ENCODE measurements at places on chromosomes 1 and 21.

DNA sequence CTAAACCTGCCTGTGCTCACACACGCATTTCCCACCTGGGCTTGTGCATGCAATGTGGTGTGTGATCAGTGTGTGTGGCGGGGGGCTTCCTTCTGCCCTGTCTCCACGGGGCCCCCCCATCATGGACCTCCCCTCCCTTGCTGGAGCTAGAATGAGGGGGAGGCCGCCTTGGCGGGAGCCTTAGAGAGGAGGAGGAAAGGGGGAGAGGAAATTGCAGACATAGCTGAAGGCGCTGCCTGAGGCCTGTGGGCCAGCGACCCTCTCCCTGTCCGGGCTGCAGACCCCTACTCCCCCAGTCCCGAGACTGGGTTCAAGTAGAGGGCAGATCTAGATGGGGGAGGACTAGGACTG lies 883 bp upstream of the EVA1B start:
- DNase-seq = no peak

DNA sequence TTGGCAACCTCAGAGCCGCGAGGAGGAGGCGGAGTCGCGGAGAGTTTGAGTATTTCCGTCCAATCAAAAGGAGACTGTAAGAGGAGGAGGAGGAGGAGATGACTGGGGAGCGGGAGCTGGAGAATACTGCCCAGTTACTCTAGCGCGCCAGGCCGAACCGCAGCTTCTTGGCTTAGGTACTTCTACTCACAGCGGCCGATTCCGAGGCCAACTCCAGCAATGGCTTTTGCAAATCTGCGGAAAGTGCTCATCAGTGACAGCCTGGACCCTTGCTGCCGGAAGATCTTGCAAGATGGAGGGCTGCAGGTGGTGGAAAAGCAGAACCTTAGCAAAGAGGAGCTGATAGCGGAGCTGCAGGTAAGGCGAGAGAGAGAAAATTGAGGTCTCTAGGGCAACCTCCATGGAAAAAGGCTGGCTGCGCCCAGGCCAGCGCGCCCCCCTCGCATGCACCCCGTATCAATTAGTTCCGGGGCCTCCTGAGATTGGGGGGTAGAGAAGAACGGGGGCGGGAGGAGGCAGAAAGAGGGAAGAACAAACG lies at the start of gene PHGDH:
Gene PHGDH, plus strand, starts transcription at position 131 of the 538 bp plus-strand sequence. Its CDS starts 89 bp downstream, at position 220.
- DNase-seq = peak; percentile 91

DNA sequence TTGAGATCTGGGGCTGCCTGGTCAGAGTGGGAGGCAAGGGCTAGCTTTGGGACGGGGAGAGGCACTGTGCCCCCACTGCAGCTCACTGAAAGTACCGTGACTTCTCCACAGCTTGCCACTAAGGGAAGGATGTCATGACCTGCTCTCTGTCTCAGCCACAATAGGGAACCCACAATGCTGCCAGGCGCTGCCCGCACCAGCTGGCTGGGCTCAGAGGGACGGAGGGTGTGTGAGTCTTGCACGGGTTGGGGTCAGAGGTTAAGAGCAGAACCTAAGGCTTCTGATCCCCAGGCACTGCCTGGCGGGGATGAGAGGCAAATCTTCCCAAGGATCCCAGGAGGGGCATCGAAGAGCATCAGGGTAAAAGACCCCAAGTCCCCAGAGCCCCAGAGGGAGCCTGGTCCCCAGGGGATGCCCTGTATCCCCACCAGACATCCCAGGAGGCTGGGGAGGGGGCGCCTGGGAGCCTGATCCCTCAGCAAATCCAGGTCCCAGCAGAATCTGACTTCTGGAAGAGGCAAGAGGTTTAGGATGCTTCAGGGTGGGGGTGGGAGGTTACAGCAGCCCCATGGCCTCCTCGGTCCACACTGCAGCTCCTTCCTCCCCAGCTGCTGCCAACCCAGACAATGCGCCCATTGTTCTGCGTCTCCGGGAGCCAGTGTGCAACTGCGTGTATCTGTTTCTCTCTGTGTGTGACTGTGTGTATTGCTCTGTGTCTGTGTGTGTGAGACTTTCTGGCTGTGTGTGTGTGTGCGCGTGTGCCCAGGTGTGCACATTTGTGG lies 2.0 kb upstream of the MARCKSL1 start:
- DNase-seq = peak; percentile 74

DNA sequence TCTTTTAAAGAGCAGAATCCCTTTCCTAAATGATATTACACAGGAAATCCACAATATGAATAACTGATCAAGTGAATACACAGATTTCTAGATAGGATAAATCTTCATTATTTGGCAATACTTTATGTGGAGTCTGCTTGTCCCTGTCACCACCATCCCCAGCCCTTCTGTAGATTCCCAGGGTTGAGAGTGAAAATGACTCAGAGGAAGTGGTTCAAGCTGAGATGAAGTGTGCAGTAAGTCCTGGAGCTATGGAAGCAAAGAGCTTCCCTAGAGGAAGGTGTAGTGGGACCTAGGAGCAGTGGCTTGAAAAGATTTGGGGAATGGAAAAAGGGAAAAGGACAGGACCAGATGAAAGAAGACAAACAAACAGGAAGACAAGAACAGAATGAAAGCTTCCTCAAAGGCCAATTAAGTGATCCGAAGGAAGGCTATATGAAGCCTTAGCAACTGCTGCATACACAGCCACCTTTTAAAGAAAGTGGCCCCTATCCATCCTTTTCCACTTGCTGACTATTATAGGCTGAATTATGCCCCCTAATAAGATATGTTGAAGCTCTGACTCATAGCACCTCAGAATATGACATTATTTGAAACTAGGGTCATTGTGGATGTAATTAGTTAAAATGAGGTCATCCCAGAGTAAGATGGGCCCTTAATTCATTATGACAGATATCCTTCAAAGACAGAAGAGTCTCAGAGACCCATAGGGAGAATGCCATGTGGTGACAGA lies 96.5 kb upstream of the CAMK1G start:
- peak; percentile 5 for DNase-seq

GRCh38 chr1:76546354-76546933 lies 320.8 kb upstream of the ST6GALNAC5 start:
- no peak for DNase-seq

- no peak for DNase-seq
Measured at GRCh38 chr1:28646040-28646439, 2.4 kb upstream of the RNU11 start.

DNA sequence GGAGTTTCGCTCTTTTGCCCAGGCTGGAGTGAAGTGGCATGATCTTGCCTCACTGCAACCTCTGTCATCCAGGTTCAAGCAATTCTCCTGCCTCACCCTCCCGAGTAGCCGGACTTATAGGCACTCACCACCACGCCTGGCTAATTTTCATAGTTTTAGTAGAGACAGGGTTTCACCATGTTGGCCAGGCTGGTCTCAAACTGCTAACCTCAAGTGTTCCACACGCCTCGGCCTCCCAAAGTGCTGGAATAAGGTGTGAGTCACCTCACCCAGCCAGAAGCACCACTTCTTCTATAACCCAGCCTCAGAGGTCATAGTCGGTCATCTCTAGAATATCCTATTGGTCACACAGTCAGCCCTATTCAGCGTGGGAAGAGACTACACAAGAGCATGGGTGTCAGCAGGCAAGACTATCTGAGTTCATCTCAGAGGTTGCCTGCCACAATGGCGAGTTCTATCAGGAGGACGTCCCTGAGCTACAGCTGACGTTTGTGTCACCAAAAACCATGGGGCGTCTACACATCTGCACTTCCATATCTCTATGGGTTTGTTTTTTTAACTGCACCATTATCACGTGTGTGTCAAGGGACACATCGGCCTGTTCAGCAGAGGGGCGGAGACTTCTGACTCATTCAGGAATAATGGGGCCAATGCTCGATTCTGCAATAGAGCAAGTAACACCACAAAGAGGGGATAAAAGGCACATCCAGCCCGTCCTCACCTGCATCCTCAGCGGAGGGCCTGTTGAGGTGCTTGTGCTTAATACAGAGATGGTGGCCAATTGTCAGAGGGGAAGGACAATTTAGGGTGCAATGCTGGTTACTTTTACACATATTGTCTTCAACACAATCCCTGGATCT lies 256.3 kb upstream of the IRF2BP2 start:
- DNase-seq = peak; percentile 98

- DNase-seq = no peak
Measured at GRCh38 chr21:35777081-35777480, 283.2 kb downstream of the SETD4 start.

DNA sequence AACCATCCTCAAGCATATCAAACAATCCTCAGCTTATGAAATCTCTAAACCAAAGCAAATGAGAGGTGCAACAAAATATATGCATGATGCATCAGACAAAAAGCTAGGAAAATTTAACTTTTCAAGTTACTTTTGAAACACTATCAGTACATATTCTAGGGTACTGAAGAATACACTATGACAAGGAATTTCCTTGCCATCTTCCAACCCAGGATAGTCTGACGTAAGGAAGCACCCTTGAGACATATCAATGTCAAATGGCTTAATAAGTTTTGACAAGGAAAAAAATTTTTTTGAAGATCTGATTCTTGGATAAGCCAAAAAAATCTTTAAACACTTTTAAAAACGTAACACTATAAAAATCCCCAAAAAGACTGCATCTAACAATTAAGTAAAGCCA lies 64.9 kb downstream of the KIFAP3 start:
- DNase-seq = no peak

DNA sequence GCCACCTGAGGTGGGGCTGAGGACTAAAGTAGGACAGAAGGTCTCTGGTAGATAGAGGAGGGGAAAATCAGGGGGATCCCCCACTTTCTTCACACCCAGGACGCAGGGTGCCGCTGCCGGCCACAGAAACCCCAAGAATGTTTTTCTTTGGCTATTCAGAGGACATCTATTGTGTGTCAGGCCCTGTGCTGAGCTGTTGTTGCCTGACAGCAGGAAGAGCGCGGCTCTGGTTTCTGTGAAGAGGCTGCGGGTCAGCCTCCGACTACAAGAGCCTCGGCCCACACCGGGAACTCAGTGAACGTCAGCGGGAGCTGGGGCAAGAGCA lies 407 bp upstream of the PIGV start:
- DNase-seq = no peak

GRCh38 chr1:84743896-84744295 lies 53.6 kb upstream of the SSX2IP start:
- DNase-seq = no peak

DNA sequence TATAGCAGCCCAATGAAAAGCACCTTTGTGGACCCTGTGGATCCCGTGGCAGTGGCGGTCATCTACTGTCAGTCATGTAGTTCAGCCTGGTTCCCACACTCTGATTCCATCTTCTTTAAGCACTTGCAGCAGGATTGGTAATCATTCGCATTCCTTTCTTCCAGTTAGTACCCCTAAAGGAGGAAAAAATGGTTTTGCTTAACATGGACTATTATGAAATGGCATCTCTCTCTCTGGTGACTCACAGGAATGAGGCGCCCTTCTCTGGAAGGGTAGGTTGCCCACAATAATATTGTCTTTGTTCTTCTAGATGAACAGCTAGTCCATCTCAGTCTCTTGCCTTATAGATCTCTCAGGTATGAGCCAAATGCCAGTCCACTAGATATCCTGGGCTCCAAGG lies 127.9 kb upstream of the MROH9 start:
- DNase-seq = peak; percentile 73

DNA sequence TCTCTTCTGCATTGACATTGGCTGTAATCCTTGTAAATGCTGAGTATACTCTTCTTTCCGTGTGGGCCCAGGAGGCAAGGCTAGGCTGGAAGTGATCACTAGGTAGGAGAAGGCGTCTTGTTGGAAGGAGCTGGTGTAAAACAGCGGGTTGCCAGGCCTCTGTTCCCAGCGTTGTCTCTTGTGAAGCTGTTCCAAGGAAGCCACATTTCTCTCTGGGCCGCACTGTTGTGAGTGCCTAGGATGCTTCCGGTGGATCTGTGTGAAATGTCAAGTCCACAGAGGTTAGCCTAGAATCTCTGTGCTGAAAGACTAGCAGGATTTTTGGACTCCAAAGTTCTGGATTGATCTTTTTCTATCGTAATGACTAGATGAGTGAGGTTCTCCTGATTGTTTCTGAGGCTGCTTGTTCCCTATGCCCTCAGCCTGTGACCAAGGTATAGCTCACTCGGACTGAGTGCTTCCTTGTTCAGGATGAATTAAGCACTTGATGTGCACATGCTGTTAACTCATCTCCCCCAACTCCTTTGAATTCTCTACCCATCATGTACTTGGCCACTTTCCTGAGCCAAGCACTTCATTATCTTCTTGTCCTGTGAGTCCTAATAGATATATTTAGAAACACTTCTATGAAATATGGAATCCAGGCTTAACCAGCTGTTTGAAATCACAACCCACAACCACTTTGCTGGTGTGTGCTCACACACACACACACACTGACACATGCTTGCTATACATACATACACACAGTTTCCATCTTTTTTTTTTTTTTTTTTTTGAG lies 63.3 kb downstream of the PBX1 start:
- DNase-seq = no peak

GRCh38 chr1:41153750-41154274 lies 88.3 kb downstream of the SCMH1 start:
- DNase-seq = no peak

DNA sequence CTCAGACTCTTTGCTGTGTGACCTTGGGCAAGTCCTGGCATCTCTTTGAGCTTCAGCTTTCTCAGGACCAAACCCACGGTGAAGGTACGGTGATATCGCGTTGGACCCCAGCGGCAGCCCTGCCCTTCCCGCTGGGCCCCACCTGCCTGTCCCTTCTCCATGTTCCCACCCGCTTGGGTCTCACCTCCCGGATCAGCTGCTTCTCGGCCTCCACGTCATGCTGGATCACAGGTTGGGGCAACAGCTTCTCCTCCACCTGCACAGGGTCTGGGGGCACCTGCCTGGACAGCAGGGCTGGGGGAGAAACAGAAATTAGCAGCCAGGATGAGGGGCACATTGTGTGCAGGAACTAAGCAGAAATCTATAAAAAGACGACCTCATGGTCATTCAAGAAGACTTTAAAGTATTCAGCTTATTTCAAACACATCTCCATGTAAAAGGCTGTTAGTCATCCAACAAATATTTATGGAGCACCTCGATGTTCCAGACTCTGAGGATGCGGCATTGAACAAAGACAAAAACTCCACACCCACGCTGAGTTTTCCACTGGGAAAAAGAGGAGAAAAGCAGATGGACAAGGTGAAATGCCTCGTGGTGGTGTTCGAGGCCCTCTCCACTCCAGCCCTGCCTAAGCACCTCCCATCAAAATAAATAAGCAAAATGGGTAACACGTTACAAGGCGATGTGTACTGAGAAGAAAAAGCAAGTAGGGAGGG lies 19.5 kb downstream of the KIF17 start:
- DNase-seq = peak; percentile 85

- no peak for DNase-seq
Measured at GRCh38 chr1:219559899-219560298, 53.0 kb downstream of the ZC3H11B start.

GRCh38 chr1:112058815-112059450 lies 69.5 kb upstream of the KCND3 start:
- DNase-seq = peak; percentile 2

DNA sequence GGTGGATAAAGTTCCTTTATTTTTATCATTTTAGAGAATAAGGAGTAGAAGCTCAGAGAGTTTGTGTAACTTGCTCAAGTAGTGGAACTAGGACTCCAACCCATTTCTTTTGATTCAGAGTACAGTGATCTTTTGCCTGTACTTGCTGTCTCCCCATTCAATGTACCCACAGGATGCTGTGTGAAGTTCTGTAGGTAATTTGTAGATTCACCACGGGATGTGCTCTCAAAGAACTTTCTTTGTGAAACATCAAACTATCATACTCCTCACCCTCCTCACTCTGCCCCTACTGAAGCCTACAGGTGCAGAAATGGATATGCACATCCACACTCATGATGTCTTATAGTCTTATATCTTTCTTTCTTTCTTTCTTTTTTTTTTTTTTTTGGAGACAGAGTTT lies 65.8 kb upstream of the HSPA13 start:
- no peak for DNase-seq

Measured in SW480 (cell line).